NCI-H2029 treated with DMSO at 0.1 percent for 48 hours (cell line): ENCODE measurements at places on chromosomes 1 and 21.

DNA sequence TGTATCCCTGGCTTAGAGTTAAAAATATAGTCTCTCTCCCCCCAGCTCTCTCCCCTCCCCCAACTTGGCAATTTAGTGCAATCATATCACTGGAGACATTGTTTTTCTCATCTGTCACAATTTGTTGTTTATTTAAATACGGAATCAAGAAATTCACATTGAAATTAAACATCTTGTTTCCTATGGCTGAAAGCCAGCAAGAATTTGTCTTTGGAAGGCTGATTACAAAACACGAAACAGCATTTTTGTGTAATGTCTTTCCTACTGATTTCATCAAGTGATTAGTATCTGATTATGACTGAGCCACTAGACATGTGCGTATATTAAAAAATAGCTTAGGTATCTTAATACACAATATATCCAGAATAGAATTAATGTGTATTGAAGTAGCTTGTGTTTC, 119.7 kb downstream of the LYPLAL1 start:
- DNase-seq = no peak

- no peak for DNase-seq
These were observed 136.2 kb upstream of the BACE2 start for GRCh38 chr21:41031701-41032220.

DNA sequence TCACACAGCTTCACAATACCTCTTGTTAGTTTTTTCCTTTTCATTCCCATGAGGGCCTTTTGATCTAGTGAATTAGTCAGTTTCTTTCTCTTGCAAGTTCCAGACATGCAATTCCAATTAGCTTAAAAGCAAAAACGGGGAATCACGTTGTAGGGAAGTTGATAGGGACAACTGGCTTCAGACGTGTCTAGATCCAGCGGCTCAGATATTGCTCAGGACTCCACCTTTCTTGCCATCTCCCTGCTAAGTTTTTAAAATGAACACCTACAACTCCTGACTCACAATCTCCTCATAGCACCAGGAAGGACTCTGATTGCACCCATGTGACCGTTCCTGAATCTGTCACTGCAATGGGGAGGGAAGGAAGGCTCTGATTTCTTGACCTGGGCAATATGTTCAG, 63.8 kb upstream of the ARHGAP29 start:
- DNase-seq = no peak

DNA sequence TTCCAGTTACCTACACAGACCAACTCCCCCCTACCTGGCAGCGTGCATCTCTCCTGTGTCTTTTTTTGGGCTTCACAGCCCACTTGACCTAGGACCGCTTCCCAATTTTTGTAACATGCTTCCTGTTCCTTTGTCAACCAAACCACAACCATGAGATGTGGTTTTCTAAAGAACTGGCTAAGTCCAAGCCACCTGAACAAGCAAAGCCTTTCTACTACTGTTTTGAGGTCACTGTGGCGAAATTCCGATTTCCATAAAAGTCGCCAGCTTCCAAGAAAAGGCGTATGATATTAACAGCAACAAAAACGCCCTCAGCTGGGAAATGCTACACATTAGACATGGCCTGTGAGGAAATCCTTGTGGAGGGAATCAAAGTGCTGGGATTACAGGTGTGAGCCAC, 12.7 kb upstream of the AK2 start:
- DNase-seq = no peak
